ENCODE measurements at places on chromosomes 2 and 18.

GRCh38 chr2:206561962-206562361, 80.3 kb upstream of the FAM237A start:
- no peak for DNase-seq

GRCh38 chr2:119255760-119256581, 32.3 kb downstream of the STEAP3 start:
- no peak for DNase-seq

- DNase-seq = peak; percentile 63
These were observed 80.3 kb downstream of the CIB4 start for GRCh38 chr2:26560892-26561291.

DNA sequence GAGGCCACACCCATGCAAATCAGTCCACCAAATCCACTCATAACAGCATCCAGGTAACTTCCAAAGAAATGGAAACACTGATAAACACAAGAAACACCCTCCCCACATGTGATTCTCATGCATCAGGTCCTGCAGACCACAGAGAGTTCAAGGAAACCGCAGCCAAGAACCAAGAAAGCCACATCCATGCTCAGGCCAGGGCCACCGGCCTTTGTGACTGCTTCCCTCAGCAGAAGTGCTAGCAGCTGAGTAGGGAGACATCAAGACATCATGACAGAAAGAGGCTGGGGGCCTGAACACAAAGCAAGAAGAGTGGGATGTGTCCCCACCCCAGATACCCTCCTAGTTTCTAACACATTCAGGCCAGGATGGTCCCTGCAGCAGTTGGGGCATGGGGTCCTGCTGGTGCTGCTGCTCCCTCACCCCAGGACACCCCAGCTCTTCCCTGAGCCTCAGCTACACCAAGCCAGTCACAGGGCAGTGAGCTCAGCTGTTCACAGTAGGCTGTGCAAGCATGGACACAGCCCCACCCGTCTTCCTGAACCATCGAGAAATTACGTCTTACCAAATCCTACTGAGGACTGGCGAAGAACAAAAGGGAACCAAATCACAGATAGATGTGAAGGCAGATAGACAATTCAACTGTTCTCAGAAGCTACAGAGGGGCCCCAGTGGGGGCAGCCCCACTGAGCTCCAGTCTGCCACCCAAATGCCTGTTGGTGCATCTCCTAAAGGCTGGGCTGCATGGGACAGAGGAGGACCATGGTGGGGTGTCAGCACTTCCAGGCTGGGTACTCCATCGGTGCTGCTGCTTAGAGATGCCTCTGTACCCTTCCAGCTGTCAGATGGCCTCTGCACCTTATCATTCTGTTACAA, 60.9 kb downstream of the HDAC4 start:
- DNase-seq = no peak

- no peak for DNase-seq
These were observed 203.3 kb upstream of the FBXO11 start for GRCh38 chr2:48109491-48110204.

DNA sequence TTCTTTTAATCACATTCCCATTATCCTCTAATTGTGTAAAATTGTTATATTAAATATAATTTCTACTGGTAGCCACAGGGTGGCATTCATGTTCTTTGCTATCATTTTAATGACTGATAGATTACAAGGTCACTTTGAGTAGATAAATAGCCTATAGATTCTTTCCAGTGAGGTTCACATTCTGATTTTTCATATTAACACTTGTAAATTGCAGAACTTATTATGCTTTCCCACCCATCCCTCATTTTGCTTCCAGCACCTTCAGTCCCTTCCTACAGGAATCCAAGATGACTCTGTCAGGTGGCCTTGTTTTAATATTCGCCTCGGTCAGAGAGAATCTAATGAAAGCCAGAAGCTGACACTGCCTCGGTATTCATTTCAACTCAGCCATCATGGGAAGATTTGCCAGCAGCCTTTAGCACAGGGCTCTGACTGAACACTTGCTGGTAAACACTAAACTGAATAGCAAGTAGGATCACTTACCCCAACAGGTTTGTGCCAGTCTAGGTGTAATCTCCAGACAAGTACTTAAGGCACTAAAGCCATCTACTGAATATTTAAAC, 101.2 kb upstream of the FSHR start:
- no peak for DNase-seq

- DNase-seq = no peak
These were observed 12.7 kb upstream of the MTERF4 start for GRCh38 chr2:241114836-241115235.

- no peak for DNase-seq
These were observed 117.9 kb downstream of the PPP1R1C start for GRCh38 chr2:182103526-182103925.

GRCh38 chr2:102401456-102401855, 21.5 kb upstream of the IL18RAP start:
- no peak for DNase-seq

DNA sequence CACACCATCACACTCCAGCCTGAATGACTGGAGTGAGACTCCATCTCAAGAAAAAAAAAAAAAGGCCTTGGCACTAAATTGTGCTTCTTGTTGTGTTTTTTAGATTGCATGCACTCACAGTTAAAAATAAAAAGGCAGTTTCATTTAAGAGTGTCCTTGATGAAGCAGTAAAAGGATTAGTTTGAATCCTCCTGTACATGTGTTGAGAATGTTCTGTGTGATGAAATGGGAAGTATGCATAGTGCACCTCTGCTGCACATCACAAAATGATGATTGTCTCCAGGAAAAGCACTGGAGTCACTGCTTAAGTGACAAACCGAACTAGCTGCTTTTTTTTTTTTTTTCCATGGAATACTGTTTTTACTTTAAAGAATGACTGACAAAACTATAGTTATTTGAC, 23.1 kb downstream of the DYSF start:
- DNase-seq = no peak

DNA sequence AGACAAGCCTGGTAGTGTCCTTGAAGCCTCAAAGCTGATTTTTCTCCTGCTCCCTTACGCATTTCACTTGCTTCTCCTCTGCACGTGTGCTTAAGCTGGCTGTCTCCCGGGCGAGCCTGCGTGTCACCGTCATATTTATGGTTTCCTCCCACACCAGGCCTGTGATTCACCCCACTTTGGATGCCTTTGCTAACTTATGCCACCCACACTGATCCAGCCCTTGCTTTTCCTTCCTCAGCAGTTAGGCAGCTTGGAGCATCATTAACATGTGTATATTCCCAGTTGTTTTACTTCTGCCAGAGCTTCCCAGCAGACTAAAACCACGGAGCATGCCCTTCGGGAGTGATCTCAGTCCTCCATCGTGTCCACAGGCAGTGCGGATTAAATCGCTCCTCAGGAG, 2.2 kb downstream of the ST3GAL5 start:
- no peak for DNase-seq

DNA sequence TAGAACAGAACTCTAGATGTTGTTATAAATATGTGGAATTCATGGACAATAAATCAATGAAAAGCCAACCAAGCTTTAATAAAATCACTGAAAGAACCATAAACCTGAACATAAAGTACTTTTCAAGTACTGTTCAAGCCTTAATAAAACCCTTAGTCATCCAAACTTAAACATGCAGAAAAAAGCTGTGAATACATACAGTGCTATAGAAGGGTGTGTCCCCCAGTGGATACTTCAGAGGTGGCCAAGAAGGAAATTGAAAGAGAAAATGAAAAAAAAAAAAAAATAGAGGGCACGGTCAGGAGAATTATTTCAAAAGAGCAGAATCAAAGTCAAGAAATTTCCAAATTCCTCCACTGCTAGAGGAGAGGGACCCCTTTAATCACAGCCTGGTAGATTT, 141.1 kb downstream of the SP100 start:
- no peak for DNase-seq

- no peak for DNase-seq
These were observed 394.1 kb upstream of the NETO1 start for GRCh38 chr18:73261923-73262322.

- DNase-seq = no peak
These were observed 86.9 kb downstream of the SOS1 start for GRCh38 chr2:39033980-39034379.

DNA sequence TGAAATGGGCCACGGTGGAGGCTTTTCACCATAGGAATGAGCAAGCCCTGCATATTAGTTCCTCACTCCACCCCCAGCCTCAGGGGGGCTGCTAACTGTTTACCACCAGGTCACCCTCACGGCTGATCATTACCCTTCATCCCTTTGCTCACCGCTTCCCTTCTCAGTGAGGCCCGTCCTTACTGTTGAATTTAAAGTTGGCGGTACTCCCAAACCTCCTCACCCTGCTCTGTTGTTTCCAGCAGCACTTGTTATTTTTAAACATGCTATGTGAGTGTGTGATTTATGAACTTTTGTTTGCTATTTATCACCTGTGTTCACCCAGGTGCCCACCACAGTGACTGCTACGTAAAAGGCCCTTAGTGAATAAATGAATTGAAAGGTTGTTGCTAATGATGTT, 243.6 kb downstream of the ZNF407 start:
- DNase-seq = no peak

- no peak for DNase-seq
These were observed 58.9 kb upstream of the CTNNA2 start for GRCh38 chr2:79453918-79454317.

- peak; percentile 10 for DNase-seq
These were observed 70.8 kb downstream of the RTP5 start for GRCh38 chr2:241940329-241940728.

GRCh38 chr2:98727369-98728087, 3.4 kb downstream of the MGAT4A start:
- no peak for DNase-seq

- no peak for DNase-seq
These were observed 82.0 kb downstream of the CTAGE1 start for GRCh38 chr18:22335731-22336198.

DNA sequence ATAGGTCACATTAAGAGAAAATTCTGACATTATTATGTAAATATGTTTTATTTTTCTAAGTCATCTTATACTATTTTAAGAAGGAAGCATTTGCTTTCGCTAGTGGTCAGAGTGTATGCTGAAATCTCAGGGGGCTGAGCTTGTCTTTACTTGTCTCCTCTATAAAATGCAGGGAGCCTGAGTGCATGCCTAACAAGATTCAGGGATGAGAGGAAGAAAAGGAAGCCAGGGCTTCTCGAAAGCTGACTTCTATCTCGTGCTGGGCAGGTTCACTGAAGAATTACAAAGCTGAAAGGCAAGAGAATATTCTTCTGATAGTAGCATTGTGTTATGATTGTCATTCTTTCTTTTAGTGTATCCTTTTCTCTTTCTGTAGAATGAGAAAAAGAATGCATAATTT, 467.4 kb downstream of the SOX11 start:
- no peak for DNase-seq

- peak; percentile 21 for DNase-seq
These were observed 37.5 kb downstream of the ANXA4 start for GRCh38 chr2:69779258-69780001.

DNA sequence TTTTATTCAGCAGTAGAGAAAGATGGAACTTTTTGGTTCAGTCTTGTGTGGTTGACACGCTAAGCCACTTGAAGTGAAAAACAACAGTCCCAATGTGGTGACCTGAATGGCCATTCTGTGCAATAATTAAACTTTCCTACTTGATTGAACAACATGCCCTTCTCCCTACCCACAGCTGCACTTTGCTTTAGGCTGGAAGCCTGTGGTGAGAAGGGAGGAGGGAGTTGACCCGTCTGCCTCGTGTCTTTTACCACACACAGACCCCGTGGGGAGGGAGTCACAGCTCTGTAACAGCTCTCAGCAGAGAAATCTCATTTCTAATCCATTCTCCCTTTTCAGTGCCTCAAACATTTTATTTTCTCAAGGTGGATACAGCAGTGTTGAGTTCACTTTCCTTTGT, 138.2 kb upstream of the PKDCC start:
- no peak for DNase-seq

GRCh38 chr18:37122877-37123276, 293.9 kb downstream of the KIAA1328 start:
- no peak for DNase-seq

- peak; percentile 36 for DNase-seq
These were observed 18.4 kb upstream of the TCF7L1 start for GRCh38 chr2:85114586-85115330.

DNA sequence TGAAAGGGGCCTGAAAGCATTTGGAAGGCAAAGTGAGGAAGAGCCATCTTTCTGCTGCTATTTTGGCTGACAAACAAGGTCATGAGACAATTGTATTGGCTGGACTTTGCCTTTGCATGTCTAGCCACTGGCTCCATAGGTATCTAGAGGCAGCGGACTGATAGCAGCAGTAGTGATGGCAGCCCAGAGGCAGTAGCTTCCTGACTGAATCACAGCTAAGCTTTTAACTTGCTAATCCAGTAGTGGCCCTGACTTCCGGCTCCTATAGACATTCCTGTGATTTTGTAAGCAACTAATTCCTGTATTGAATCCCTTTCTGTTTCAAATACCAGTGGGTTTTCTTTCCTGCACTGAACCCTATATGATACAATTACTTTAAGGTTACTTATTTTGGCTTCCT, 69.8 kb upstream of the PDE1A start:
- DNase-seq = no peak

DNA sequence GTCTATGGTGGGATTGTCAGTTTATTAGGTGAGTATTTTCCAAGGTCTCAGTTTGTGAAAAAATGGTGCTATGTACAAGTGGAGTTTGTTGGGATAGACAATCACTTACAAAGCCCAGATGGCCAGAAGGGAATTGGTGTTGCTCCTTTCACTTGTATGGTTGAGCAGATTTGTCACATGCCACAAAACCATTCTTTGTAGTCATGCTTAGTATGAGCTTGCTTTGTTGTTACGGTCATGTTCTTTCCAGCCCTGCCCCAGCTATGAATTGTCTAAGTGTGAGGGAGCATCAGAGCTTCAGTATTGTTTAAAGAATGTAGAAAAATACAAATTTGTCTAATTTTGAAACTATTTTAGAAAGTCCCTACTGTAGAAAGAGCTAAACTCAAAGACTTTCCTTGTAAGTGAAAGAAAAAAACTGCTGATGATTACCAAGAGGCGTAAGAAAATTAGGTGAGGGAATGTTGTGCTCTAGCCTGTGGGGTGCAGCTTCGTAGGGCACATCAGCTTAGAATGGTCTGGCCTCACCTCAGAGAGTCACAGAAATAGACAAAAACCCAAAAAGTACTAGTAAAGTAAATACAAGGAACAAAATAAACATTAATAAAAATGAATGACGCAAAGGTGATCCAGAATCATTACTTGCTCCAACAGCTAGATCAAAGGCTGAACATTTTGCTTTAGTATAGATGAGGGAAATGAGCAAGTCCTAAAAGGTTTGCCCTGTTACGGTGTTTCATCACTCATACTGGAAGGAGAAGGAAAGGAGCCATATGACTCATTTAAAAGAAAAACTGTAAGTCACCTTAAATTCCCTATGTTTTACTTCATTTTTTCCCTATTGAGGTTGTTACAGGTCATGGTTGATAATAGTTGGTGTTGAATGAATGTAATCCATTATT, 9.2 kb downstream of the TGIF1 start:
- DNase-seq = no peak

DNA sequence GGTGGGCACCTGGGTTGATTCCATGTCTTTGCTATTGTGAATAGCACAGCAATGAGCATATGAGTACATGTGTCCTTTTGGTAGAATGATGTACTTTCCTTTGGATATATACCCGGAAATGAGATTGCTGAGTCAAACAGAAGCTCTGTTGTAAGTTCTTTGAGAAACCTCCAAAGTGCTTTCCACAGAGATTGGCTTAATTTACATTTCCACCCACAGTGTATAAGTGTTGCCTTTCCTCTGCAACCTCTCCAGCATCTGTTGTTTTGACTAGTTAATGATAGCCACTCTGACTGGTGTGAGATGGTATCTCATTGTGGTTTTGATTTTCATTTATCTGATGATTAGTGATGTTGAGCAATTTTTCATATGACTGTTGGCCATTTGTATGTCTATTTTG, 194.8 kb downstream of the ZNF804A start:
- no peak for DNase-seq

GRCh38 chr2:220664272-220665107, 907.6 kb downstream of the EPHA4 start:
- DNase-seq = no peak
